ENCODE measurements at places on chromosomes 3 and 15.

GRCh38 chr3:189964623-189965332 is 155.9 kb downstream of the P3H2 start:
- no peak for DNase-seq

GRCh38 chr3:55160241-55160983 is 232.6 kb upstream of the LRTM1 start:
- DNase-seq: no peak

DNA sequence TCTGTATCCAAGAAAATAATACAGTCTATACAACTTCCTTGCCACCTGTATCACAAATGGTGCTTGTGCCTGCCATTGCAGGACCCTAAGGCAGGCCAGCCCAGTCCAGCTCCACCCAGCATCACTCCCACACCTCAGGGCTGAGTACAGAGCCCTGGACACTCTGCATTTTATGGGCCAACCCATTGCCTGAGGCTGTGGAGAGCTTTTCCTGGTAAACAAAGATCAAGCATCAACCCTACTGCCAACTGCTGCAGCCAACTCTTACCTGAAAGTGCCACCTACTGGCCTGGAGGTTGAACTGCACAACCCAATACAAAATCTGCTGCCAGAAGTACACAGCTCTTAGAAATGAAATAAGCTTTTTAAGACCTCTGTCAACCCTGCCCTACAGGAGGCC is 1082.2 kb downstream of the NAALADL2 start:
- DNase-seq: no peak

DNA sequence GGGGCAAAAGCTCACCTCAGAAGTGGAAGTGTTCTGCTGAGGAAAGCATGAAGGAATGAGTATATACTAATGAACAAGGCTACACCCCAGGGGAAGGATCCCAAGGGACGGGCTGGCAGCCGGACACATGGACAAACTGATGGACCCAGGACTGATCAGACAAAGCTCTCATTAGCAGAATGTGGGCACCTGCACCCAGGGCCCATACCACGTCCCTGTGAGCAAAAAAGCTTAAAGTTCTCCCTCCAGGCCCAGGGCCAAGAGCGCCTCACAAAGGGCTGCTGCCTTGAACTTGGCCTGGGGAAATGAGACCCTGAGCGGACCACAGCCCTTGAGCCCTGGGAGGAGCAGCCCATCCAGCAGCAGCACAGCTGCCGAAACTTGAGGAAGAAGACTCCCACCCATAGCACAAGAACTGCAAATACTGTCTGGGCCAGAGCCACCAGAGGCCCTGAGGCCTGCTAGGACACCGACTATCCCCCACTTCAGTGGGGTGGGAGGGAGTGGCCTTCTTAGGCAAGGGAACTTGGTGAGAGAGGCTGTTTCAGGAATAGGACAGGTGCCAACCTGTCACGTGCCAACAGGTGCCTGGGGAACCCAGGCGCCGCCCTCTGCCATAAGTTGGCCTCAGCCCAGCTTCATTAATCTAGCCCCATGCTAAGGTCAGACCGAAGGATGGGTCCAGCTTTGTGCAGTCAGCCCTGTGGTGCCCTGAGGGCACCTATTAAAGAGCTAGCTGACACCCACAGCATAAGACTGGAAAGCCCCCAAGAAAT is 2.3 kb upstream of the GMPPB start:
- DNase-seq: no peak
